Activated naive CD4-positive, alpha-beta T cell treated with anti-CD3 and anti-CD28 coated beads, Interleukin-2, amount 50 U/mL, for 16 hours (primary cell): ENCODE measurements at places on chromosomes 2 and 18.

DNA sequence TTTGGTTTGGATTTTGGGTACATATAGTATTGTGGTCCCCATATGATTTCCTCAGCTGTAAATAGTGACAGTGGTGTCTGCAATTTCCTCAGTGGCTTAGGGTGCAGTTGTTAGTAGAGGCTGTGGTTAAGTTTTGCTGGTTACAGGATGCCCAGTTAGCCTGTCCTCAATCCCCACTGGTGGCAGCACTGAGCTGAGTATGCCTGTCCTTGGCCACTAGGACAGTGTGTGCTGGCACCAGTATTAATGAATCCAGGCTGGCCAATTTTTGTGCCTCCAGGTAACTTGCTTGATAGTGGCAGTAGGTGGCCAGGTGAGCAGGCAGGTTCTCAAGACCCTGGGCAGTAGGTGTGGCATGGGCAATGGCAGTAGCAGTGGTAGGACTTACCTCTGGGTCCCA, 973.1 kb downstream of the TMEM182 start:
- DNase-seq: no peak

GRCh38 chr18:47680488-47680887, 250.0 kb downstream of the SMAD2 start:
- no peak for DNase-seq

- DNase-seq: no peak
Measured at GRCh38 chr2:239955989-239956817, 68.9 kb downstream of the NDUFA10 start.

- no peak for DNase-seq
Measured at GRCh38 chr18:22932885-22933205, 283 bp upstream of the RBBP8 start.

GRCh38 chr2:220880623-220881596, 691.2 kb downstream of the EPHA4 start:
- no peak for DNase-seq

GRCh38 chr2:166343467-166343866, 32.3 kb downstream of the SCN9A start:
- no peak for DNase-seq

- no peak for DNase-seq
Measured at GRCh38 chr2:100248044-100248330, 74.3 kb downstream of the LONRF2 start.

GRCh38 chr2:191629001-191629453, 48.9 kb upstream of the NABP1 start:
- no peak for DNase-seq

GRCh38 chr2:242075696-242076095, 206.2 kb downstream of the RTP5 start:
- DNase-seq: no peak

- no peak for DNase-seq
Measured at GRCh38 chr18:56516789-56517188, 121.6 kb downstream of the TXNL1 start.

DNA sequence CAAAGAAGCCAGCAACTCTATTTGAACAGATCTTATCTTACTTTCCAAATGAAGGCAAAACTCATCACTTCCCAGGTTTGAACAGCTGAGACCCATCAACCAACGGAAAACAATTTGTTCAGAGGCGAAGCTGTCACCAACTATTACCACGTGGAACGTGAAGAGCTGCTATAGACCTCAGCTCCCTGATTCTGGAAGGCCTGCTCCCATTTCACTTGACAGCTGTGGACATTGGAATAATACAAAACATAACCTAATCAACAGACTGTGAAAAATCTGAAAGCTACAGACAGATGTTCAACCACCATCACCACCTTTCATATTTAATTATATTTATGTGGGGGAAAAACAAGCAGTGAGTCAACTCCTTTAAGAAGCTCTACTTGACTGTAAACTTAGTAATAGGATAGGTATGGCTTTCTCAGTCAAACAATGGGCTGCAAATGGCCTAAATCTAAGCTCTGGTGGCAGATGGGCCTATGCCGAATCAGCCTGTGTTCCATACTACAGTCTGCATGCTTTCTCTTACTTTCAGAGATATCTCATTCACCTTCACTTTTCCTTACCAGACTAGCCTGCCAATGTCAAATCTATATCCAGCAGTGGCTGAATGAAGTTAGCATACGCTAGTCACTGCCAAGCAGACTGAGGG, 896.4 kb downstream of the TDRD15 start:
- no peak for DNase-seq

DNA sequence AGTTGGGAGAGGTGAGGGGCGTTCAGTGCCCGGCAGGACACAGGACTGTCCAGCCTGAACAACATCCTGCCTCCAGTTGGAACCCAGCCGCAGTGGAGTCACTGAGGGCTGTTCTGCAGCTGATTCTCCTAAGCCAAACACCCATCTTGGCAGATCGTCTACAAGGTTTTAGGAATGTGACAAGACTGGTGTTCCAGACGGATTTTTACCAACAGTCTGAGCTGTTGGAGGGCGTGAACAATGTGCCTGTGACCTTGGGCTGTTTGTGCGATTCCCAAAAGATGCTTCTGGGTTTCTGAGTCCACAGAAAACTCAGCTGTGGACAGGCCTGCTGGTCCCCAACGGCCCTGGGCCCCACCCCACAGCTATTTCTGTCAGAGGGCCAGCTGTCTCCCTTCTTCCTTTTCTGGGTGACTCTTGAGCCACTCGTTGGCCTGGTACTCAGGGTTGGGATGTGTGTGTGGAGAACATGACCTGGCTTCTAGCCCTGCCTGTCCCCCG, 5.7 kb downstream of the LRRFIP1 start:
- DNase-seq: no peak

DNA sequence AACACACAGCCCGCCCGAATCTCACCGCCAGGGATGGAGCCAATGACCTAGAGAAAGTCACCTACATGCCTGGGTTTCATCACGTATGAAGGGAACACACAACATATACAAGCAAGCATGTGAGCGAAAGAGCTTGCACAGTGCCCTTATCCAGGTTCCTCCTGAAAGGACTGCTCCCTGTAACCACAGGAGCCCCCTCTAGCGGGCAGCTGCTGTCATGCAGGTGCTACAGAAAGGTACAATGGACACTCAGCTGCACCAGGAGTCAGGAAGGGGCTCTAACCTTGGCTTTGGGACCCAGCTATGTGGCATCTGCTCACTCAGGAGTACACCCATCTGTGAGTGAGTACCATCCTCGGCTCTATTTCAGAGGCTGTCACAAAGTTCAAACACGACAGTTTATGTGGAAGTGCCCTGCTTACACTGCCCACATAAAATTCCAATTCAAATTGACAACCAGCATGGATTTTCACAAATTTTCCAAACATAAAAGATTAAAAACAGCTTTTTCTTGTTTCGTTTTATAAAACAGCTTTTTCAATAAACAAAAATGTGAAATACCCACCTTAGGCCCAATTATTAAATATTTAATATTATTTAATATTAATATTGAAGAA, 3.5 kb downstream of the NDUFA10 start:
- DNase-seq: peak; percentile 69

DNA sequence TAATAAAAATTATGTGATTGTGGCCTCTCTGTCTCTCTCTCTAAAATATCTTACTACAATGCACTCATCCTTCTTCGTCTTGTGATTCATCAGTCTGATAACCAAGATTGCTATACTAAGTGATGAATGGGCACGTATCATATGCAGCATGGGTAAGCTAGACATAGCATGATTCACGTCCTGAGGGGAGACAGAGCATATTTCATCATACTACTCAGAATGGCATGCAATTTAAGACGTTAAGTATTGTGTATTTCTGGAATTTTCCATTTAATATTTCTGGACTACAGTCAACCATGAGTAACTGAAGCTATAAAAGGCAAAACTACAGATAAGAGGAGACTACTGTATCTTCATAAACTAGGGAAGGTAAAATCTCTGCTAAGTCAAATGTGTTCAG, 97.0 kb upstream of the CD226 start:
- no peak for DNase-seq

GRCh38 chr2:6538607-6539006, 327.1 kb downstream of the CMPK2 start:
- no peak for DNase-seq

- DNase-seq: no peak
Measured at GRCh38 chr2:5664278-5664681, 27.9 kb upstream of the SOX11 start.

DNA sequence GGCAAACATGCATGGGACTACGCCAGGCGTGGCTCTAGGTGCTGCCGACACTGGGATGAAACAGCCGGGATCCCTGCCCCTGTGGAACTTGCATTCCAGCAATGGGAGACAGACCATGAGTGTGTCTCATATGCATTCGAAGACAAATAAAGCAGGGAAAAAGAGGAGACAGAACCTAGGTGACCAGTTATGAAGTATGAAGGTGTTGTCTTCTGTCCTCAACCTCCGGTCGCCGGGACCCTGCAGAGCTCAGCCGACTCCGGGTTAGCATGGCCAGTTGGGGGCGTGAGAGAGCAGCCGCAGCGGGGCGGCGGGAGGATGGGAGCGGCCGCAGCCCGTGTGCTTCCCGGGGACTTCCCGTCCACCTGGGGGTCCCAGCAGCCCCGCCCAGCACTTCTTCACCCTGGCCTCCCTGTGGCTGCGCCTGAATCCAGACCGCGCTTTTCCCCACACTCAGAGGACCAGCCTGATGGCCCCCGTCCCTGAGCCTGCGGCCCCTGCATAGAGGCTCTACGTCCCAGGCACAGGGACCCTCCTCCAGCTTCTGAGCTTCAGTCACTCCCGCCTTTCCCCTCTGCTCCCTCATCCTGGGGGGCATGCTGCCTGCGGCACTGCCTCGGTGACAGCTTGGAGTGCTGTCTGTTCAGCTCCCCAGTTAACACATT, 11.4 kb downstream of the ID2 start:
- peak; percentile 31 for DNase-seq

GRCh38 chr2:224951723-224952481, 90.4 kb downstream of the DOCK10 start:
- peak; percentile 41 for DNase-seq

DNA sequence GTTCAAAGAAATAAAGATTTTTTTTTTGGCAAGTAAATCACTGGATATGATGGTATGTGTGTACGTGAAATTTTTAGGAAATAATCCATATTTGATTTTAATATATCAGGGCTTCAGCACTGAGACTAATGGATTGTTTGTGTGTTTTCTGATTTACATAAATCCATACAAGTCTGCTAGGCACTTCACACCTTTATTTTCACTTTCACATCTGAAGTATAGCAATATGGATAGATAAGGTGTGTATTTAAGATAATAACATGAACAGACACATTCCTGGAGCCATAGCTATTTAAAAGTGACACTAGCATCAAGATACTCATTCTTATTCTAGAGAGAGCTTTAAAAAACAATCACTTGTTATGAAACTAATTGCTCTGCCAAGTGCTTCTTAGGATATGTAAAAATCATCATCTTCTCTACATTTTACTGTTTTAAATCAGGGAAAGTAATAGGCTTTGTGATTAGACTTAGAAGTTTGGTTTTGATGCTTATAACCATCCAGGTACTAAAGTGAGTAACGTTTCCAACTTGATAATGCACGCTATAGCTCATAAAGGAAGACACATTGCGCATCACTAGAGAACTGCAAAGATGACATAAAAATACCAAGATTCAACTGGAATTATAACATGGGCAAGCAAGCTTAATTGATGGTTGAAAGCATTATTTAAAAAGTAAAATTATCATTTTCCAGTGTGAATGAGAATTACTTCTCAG, 208.9 kb downstream of the ZEB2 start:
- no peak for DNase-seq

DNA sequence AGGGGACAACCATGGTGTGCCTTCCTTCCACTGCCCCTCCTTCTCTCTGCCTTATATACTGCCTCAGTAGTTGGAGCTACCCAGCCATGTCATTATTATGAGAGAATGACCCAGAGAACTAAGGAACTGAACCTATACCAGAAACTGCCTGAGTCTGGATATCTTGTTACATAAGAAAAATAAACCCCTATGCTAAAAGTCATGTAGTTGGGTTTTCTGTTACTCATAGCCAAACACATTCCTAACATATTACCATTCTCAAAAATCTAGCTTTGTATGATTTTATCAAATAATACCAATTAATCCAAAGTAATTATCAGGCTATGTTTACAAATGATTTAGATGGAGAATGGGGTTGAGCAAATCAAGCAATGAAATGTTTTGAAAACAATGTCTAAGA, 15.0 kb upstream of the KLF7 start:
- no peak for DNase-seq

DNA sequence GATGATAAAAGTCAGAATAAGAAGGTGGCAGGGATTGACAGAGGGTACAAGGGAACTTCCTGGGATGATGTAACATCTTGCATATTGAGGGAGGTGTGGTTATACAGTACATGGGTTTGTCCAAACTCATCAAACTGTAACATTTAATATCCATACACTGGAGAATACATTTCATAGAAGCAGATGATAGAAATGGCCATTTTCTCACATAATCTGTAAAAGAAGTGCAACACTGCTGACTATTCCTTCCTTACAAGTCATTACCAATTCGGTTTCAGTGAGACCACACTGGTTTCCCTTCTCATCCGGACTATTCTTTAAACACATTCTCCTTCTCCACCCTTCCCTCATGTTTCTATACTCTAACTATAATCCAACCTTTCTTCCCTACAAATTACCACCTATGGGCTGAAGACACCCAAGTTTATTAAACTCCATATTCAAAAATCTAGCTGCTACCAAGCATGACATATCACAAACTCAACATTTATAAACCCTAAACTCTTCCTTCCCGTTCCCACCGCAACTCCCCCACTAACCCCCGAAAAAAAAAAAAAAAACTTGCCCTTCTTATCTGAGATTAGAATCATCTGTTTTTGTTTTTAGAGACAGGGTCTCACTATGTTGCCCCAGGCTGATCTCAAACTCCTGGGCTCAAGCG, 1.6 kb downstream of the COX7A2L start:
- no peak for DNase-seq

GRCh38 chr18:74115046-74115445, 32.6 kb downstream of the FBXO15 start:
- no peak for DNase-seq

DNA sequence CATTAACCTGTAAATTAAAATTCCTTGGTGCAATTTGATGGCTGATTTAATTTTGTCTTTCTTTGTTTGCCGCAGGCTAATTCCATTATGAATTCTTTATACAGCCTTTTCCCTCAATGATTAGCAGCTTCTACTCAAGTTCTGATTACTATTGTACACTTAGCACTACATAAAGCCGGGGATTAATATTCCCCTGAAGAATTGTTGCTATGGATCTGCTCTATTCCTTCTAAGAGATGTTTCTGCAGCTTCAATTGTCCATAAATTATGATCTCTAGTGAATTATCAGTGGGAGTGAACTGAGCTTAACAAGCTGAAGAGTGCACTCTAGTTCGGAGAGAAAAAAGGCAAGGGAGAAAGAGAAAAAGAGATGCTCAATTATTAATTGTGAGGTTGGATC, 433.7 kb upstream of the SPRED2 start:
- no peak for DNase-seq

DNA sequence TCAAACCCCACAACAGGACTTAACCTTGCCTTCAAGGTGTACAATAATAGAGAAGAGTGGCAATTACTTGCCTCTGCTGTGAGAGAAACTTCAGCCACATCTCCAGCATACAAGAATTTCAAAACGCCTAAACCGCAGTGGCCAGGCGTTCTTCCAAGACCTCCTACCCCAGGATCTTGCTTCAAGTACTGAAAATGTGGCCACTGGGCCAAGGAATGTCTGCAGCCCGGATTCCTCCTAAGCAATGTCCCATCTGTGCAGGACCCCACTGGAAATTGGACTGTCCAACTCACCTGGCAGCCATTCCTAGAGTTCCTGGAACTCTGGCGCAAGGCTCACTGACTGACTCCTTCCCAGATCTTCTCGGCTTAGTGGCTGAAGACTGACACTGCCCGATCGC, 2.8 kb upstream of the CYB5A start:
- no peak for DNase-seq
